Epithelial cell of proximal tubule (primary cell): ENCODE measurements at places on chromosomes 3 and 15. TPM values are rescaled to one million over a fixed set of nuclear protein-coding genes. Genes with fewer than 3 reads are reported as not detected.

GRCh38 chr15:43958861-43959330 is 132.1 kb downstream of the WDR76 start:
- DNase-seq = peak; percentile 93

- no peak for DNase-seq
These were observed 776 bp downstream of the VGLL3 start for GRCh38 chr3:86990012-86990733.

DNA sequence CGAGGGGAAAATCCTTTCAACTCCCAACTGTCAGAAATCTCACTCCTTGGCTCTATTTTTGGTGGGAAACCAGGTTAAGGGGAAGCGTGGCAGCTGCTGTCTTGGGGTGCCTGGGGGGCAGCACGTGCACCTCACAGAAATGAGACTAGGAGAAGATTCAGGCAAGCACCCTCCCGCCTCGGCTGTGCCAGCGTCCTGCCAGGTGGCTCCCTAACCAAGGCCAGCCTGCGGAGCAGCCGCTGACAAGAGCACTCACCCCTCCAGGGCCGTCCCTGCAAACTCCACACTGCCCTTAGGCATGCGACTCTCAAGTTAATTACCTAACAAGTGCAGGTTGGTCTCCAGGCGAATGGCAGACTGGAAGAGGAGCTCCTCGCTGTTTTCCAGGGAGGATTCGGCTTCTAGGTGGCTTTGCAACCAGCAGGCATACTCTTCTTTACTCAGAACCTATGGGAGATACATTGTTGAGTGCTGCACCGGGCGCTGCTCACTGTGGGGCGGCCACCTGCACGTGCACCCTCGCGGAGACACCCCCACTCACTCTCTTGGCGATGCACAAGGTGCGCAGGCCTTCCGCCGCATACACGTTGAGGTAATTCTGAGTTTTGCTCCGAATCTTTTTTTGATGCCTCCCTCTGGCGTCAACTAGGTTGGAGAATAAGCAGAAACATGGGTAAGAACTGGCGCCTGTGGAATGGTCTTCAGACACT is 155.3 kb downstream of the ATP10A start:
- no peak for DNase-seq

DNA sequence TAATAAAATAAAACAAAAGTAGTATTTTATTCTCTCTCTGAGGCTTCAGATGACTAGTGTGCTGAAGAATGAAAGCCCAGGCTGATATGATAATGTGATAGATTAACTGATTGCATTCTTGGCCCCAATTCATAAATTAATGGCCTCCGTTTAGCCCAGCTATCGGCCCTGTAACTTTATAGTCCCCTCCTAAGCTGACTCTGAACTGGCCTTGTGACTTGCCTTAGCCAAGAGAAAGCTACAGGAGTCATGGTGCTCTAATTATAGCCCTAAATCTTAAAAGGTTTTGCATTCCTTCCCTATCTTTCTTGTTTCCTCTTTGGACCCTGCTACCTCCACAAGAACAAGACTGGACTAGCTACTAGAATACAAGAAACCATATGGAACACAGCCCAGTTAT is 123.2 kb upstream of the EPHA3 start:
- DNase-seq = no peak

- DNase-seq = no peak
These were observed 53.5 kb upstream of the USP3 start for GRCh38 chr15:63450884-63451225.

DNA sequence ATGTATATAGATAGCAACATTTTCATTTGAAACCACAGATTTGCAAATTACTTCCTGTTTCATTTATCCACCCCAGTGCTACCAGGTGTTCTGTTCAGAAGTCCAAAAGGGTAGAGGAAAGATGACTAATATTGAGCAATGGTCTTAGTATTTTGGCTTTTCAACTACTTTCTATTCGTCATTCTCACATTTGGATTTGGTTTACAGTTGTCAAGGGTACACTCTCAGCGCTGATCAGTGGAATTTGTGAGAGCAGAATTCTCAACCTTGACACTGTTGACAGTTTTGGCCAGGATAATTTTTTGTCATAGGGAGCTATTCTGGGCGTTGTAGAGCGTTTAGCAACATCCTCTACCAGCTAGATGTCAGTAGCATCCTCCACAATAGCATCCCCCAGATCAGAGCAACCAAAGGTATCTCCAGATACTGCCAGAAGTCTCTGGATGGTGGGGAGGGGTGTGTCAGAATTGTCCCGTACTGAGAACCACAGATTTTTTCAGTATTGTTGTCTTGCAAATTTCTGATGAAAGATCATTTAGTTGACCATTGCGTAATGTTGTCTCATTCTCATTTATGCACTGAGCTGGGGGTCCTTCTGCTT is 4.2 kb downstream of the HMCES start:
- no peak for DNase-seq

- no peak for DNase-seq
These were observed 23.0 kb downstream of the MYH15 start for GRCh38 chr3:108487439-108487838.

- no peak for DNase-seq
These were observed 68.1 kb downstream of the USF3 start for GRCh38 chr3:113628316-113628715.

DNA sequence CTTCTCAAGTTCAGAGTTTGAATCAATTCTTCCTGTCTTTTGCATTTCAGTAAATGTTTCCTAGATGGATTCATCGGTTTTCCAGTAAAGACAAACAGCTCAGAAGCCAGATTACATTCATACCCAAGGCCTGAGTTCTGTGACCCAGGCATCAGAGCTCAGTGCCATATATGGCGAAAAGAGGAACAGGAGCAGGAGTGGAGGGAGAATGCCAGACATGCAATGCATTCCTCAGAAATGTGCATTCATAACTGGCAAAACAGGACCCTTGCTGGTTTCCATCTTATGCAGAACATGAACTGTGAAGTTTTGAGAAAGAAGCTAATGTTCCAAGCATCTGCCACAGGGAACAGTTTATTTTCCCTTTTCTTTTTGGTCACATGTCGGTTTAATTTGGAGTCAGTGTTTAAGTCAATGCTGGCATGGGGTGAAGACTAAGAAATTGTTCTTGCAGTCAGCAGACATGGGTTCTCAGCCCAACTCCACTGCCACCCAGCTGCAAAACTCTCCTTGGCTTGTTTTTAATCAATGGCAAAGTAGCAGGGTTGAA is 116.5 kb downstream of the LPP start:
- DNase-seq = peak; percentile 84

GRCh38 chr15:60079210-60079609 is 75.1 kb downstream of the FOXB1 start:
- no peak for DNase-seq

- DNase-seq = no peak
These were observed 117.6 kb upstream of the CHMP2B start for GRCh38 chr3:87109465-87109864.

DNA sequence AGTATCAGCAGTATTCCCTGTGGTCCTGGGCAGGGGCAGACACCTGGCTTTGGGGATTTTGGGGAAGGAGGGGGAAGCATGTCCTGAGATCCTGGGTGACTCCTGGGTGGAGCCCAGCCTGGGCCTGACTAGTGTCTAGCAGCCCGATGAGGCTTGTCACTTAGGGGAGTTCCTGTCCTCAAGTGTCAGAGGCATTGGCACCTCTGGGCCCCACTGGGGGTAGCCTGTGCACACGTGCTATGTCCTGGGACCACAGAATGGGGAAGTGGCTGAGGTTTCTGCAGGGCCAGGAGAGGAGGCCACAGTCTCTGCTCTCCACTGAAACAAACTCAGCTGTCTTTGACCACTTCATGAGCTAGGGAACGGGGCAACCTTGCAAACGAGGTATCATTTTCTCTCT is 31.5 kb upstream of the ADCY5 start:
- no peak for DNase-seq

DNA sequence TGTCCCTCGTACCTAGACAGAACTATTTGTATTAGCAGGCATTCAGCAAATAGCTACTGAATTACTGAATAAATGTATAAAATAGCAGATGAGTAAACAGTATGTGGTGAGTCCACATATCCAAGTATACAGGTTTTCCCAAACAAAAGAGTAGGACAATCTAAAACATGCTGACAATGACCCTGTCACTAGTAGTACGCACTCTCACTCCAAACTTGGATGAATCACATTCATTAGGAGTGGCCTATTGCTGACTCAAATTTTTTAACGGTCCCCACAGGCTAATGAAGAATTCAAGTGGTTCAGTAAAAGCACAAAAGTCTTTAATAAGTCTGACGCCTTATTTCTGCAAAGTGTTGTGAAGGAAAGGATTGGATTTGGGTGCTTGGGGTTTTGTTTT is 449.3 kb upstream of the THBS1 start:
- DNase-seq = no peak

DNA sequence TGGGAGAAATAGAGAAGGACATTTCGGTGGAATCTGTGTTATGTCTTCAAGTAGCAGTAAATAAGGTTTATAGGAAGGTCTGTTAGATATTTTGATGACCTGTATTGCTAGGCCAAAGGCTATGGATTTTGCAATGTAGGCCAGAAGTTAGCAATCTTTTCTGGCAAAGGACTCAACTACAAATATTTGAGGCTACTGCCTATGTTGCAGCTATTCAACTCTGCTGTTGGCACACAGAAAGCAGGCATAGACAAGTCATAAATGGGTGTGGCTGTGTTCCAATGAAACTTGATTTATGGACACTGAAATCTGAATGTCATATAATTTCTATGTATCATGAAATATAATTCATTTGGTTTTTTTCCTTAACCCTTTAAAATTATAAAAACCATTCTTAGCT is 438.7 kb upstream of the C2CD4B start:
- DNase-seq = no peak

GRCh38 chr15:65212097-65212496 is 824 bp upstream of the CILP start:
- DNase-seq = no peak

DNA sequence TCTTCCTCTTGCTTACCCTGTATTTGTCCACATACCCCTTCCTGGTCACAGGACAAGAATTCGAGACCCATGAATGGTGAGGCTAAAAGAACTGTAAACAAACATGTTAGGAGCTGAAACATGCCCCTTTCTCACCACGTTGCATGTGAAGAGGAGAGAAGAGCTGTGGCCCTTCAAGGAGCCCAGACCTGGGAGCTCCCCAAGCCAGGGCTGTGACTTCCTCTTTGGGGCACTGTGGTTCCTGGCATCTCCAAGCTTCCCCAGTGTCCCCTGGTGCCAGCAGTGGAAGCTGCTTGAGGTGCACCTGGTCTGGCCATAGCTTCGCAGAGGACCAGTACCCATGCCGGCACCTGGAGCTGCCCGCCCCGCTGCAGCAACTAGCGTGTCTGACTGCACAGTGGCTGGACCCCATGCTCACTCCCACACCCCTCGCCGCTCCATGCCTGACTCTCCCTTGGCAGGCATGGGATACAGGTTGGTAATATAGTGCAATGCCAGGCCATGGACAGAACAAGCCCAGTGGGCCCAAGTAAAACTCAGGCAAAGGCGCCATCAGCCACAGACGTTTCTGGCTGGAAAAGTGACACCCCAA is 9.9 kb downstream of the SPCS1 start:
- no peak for DNase-seq

DNA sequence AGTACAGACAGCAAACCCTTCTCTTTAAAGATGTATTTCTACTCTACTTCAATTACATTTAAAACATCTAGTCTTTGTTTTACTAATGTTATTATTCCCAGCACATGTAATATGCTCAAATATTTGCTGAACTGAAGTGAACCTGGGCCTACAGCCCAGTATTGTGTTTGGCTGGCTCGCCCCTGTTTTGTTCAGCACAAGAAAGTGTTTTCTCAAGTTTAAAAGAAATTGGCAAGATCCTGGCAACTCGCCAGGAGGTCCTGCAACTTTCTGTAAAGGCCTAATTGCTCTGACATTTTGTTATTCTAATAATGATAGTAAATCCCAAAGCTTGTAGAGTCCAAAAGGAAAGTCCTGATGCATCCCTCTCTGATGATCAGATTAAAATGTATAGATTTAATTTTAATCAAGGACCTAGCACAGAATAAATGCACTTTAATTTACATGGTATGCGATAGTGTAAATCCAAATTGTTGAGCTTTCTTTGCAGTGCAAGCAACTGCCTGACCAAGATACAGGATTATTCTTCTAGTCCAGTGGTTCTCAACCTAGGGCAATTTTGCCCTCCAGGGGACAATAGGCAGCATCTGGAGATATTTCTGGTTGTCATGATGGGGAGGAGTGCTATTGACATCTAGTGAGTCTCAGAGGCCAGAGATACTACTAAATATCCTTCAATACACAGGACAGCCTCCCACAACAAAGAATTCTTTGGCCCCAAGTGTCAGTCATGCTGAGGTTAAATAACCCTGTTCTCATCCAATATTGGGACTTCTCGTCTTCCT is 35.7 kb upstream of the TMOD3 start:
- DNase-seq = no peak

DNA sequence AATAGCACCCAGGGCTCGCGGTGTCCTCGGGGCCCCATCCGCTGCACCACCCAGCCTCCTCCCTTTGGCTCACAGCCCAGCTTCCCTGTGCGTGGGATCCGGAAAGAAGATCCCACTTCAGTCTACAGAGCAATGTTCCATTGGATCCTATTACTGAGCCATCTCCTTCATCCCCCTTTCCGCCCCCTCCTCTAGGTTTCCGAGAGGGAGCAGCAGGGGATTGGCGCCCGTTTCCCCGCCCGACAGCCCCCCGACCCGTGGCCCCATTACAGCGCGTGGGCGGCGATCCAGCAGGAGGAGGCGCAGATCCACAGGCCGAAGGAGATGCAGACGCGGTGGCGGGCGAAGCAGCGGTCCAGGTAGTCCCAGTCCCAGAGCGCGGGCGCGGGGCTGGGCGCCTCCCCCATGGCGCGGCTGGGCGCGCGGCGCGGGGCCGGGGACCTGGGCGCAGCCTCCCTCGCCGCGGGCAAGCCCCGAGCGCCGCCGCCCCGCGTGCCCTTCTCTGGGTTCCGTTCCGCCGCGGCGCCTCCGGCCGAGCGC is 340 bp downstream of the TMEM44 start:
- no peak for DNase-seq

DNA sequence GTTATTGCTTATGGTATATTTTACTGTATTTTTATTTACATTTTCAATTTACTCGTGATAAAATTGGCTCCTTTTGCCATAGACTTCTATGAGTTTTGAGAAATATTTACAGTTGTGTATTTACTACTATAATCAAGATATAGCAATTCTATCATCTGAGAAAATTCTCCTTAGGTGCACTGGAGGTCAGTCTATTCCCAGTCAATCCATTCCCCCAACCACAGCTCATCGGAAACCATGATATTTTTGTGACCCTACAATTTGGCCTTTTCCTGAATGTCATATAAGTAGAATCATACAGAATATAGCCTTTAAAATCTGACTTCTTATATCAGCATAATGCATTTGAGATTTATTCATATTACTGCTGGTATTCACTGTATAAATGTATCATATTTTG is 114.7 kb upstream of the LRTM1 start:
- DNase-seq = no peak

- DNase-seq = no peak
These were observed 44.6 kb downstream of the ANKRD28 start for GRCh38 chr3:15753056-15753710.

- no peak for DNase-seq
These were observed 10.8 kb downstream of the HSPBAP1 start for GRCh38 chr3:122782804-122783203.

The AHSG gene
- not detected in 2 replicates for total RNA-seq

The STAB1 gene
- 0.14 and 0.52 TPM in 2 replicates for total RNA-seq

The SCAMP2 gene
- total RNA-seq = 39.3 and 58.9 TPM in 2 replicates

The GP9 gene
- not detected in 2 replicates for total RNA-seq

The ESYT3 gene
- total RNA-seq = 0.87 and 2.2 TPM in 2 replicates

The MAP1A gene
- total RNA-seq = 0.72 and 1.7 TPM in 2 replicates

The VIPR1 gene
- 0.43 TPM in 1 of 2 replicates, not detected in the other for total RNA-seq

The BOC gene
- total RNA-seq = 1.0 and 3.5 TPM in 2 replicates

The RLBP1 gene
- not detected in 2 replicates for total RNA-seq

The IQCF5 gene
- not detected in 2 replicates for total RNA-seq

The ADAMTS17 gene
- total RNA-seq = 0.06 and 0.36 TPM in 2 replicates

The CHRNA5 gene
- 9.1 and 15.3 TPM in 2 replicates for total RNA-seq

The PRSS50 gene
- total RNA-seq = not detected in 2 replicates

The GOLGA8S gene
- not detected in 2 replicates for total RNA-seq

The FGF12 gene
- 0.36 and 1.6 TPM in 2 replicates for total RNA-seq
